Esophagus squamous epithelium (tissue), 5 donors: ENCODE measurements at places on chromosomes 7 and 10.

DNA sequence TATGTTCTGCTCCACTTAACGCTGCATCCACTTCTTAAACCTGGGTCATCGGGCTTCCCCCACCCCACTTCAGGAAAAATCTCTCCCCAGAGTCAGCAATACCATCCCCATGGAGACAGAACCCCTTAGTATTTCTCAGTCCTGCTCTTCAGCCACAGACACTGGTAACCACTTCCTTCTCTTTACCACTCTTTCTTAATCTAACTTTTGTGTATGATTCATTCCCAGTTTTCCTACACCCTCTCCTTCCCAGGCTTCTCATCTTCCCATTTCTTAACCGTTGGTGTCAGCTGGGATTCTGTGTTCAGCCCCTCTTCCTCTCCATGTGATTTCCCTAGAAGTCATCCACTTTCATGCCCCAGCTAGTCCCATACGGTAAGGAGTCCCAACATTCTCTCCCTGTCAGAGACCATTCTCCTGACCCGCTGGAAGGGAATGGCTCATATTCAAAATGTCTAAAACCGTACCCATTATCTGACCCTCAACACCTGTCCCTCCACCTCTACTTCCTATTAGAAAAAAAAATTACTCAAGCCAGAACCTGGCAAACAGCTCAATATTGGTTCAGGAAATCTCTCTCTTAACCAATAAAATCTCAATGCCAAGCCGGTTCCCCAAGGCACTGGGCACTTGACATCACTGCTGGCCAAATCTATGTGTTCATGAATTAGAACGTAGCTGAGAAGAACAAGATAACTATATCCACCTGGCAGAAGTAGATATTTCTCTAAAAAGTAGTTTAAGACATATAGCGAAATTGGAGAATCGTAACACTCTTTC is 89.4 kb downstream of the DGKI start:
- no peak for DNase-seq

- DNase-seq, result no peak
Measured at GRCh38 chr10:59944339-59944935, 38.1 kb upstream of the CCDC6 start.

GRCh38 chr10:52390388-52390787 is 76.3 kb downstream of the DKK1 start:
- DNase-seq, result no peak

DNA sequence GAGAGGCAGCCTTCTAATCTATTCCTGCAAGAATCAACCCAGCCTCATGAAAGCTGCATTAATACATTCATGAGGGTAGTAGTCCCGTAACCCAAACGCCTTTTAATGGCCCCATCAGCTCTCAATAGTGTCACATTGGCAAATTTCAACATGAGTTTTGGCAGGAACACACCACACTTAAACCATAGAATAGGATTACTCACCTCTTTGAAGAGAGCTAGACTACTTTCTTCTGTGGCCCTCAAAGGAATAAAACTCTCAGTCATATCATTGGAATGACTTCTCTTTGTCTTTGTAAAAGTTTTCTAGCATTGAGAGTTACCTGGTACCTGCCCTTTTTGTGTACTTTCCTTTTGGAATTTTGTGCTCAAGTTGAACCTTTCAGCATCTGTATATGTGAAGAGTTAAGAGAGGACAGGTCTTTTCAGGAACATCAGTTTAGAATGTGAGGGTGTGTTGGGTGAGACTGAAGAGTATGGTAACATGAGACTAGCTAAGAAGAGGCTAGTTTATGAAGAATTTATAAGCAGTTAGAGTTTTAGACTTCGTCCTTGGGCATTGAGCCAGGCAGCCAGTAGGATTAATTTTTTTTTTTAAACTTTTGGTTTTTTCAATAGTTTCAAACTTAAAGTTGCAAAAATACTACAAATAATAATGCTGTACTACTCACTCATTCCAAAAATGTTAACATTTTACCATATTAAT is 92.6 kb downstream of the MLLT10 start:
- no peak for DNase-seq

- DNase-seq, result no peak
Measured at GRCh38 chr10:61882621-61883370, 18.7 kb upstream of the ARID5B start.

DNA sequence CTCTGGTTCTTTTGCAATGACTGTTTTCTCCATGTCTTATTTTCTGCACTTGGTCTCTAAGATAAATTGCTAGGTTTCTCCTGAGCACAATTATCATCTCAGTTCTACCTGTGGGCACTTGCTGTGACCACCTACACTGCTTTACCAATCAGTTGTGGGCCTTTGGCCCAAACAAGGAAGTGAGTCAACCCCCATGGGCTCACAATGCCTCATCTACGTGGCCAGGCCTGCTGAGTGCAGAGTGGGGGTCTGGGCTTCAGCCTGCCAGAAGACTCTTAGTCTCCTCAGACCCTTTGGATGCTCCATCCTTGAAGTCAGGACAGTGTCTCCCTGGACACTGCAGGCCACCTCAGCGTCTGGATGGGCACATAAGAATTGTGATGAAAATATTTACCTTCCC is 20.3 kb downstream of the SCART1 start:
- no peak for DNase-seq

DNA sequence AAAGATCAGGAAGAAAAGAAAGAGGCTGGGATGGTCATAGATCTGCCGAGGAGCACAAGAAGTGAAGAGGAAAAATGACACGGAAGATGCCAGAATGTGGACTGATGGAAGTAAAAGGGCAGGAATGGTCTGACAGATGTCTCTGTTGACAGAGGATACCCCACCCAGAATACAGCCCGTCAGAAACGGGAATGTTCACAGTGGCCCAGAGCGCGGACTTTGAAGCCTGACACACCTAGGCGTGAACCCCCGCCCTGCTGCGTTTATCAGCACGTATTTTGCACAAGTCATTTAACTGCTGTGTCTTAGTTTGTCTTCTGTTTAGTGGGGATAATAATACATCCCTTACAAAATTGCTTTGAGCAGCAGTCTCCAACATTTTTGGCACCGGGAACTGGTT is 27.1 kb downstream of the AKR1B1 start:
- DNase-seq, result no peak

- DNase-seq, result no peak
Measured at GRCh38 chr7:105149827-105150226, 135.8 kb downstream of the KMT2E start.

DNA sequence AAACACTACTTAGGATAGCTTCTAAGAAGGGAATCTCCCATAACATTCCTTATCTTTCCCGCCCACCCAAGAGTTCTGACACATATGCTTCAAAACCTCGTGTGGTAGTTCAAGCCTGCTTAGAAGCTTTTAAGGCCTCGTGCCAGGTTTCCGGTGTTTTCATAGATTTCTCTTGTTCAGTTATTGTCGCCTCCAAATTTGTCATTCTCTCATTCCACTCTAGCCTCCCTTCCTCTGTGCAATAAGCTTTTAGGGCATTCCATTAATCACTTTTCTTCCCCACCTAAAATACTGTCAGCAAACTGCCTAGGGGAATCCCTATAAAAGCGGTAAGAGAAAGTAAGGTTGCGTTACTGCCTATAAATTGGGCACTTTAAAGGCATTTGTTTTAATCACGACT is 718 bp upstream of the BPGM start:
- no peak for DNase-seq

- DNase-seq, result no peak
Measured at GRCh38 chr7:99029466-99030435, 114.2 kb downstream of the SMURF1 start.

DNA sequence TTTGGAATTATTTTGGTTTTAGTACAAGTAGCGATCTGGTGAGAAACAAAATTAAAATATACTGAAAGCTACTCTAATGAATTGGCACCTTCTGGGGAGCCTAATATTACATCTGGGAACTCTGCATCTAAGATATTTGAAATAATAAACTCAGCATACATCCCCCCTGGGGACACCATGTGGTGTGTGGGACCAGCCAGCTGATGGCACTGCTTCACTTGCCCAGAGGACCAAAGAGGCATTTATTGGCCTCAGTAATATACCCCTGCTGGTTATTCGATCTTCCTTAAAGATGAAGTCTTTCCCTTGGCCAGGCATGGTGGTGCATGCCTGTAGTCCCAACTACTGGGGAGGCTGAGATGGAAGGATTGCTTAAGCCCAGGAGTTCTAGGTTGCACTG is 195.1 kb upstream of the AUTS2 start:
- no peak for DNase-seq

GRCh38 chr7:14628516-14628915 is 274.0 kb downstream of the DGKB start:
- no peak for DNase-seq

GRCh38 chr10:78706726-78707540 is 361.8 kb upstream of the ZMIZ1 start:
- no peak for DNase-seq

DNA sequence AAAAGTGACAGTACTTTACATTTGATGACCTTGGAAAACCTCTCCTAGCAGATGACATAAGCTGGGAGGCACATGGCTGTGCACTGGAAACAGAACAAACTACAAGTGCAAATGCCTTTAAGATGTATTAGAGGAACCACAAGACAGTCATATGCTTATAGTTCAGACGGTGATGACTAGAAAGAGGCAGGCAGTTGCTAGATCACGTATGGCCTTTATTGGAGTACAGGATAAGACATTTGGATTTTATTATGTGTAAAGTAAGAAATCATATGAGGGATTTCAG is 290.0 kb downstream of the SORCS1 start:
- DNase-seq, result no peak

DNA sequence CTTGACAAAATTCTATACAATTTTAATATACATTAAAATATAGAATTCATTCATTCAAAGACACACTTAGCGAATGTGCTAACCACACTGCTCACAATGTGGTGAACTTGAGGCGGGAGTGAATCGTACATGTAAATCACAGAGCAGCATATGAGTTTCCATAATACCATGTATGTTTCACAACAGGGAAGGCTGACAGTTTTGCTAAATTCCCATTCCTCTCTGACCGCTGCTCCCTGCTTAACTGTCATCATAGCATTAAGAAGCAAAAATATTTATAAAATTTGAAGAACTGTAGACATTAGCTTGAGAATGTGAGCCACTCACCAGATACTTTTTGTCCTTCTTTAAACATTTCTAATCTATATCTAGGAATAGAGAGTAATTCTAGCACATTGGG is 763.3 kb downstream of the MAGI2 start:
- DNase-seq, result no peak

GRCh38 chr7:110281362-110281761 is 809.6 kb upstream of the LRRN3 start:
- no peak for DNase-seq

- no peak for DNase-seq
Measured at GRCh38 chr7:91850455-91850854, 30.0 kb downstream of the MTERF1 start.

- no peak for DNase-seq
Measured at GRCh38 chr10:104492329-104492940, 138.8 kb downstream of the CFAP58 start.

DNA sequence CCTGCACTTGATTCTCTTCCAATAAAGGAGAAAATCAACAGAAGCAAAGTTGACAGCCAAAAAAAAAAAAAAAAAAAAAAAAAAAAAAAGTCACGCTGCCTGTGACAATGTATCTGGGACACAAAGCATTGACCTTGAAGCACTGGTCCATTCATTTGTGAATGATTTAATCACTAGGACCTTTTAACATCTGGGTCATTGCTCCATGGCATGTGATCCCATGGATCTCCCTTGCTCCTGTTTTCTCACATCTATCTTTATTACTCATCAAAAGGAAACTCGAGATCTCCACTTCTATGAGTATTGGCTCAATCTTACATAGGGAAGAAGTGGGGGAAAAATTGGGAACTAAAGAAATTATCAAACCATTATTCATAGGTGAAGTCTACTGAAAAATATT is 89.6 kb upstream of the SMIM30 start:
- DNase-seq, result no peak

DNA sequence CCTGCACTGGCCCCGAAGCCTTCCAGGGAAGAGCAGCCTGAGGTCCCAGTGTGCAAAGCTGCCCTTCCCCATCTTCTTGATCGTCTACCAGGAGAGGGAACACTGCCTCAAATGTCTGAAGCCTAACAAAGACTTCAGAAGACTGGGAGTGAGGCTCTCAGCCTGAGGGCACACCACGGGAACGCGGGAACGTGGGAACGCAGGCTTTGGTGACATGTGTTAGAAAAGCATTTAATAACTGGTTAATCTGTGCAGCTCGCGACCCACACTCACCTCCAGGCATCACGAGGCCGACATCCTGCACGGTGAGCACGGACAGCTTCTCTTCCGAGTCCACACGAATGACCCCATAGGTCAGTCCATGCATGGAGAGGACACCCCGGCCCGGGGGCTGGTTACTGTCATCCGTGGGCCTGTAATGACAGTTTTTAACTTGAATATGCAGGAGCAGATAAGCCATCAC is 234.0 kb downstream of the ZMYND11 start:
- no peak for DNase-seq
